AG20443 (cell line): ENCODE measurements at places on chromosomes 5 and 9.

DNA sequence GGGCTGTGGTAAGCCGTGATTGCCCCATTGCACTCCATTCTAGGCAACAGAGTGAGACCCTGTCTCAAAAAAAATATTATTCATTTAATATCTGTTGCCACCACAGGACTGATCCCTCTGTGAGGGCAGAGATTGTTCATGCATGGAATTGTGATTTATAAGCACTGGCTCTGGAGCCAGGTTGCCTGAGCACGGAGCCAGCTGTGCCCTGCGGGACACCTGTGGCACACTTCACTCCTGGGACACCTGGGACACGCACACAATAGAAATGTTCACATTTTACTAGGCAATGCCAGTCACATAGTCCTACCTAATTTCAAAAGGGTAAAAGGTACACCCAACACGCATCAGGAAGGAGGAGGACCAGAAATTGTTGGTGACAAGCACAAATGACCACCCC is 83.0 kb upstream of the GABRP start:
- DNase-seq: no peak

- DNase-seq: peak; percentile 88
Measured at GRCh38 chr5:95960667-95961616, 709 bp downstream of the ELL2 start.

DNA sequence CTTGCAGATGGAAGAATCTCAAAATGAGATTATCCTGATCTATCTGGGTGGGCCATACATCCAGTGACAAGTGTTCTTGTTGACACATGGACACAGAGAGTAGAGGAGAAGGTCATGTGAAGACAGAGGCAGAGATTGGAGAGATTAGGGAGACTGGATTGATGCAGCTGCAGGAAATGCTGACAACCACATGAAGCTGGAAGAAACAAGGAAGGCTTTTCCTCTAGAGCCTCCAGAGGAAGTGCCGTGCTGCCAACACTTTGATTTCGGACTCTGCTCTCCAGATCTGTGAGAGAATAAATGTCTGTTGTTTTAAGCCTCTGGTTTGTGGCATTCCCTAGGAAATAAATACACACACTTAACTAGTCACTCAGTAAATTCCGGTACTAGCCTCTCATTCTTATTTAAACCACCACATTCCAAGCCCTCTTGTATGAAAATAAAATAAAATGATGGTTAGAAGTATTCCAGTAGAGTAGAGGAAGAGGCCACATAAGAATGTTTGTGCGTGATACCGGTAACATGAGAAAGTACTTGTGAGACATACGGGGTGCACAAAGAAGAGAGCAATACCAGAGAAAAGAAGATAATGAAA is 110.9 kb upstream of the DMAC1 start:
- DNase-seq: no peak

DNA sequence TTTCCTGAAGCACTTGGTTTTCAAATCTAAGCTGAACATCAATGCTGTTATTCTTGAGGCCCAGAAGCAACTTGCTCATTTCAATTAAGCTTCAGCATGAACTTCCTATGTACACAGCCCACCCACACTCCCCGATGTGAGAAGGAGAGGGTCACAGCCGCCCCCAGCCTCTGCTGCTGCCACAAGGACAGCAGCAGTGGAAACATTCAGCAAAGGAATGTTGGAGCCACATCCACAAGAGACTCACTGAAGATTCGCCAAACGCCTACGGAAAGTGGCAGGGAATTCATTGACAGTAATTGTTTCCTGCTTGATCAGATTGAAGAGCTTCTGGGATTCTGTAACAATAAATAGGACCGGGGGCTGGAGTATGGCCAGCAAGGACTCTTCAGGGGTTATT is 2.9 kb downstream of the TGFBI start:
- DNase-seq: no peak
